GM12892 (cell line): ENCODE measurements at places on chromosomes 7 and 10.
A peak's percentile ranks its signal among the peaks of the same experiment; 100 is the strongest.

DNA sequence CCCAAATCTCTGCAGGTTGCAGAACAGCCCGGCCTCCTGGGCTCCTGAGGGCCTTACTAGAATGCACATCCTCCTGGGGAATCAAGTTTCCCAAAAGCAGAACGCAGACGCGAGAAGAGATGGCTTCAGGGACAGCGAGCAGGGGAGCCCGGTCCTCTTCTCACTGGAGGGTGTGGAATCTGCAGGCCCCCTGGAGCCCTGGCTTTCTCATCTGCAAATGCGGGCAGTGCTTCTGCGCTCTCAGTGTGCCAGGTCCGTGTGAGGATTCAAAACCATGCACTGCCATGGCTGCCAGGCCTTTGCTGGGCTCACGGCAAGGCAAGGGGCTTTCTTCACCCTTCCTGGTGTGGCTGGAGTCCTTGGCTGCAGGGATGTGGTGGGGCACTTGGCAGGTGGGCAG lies 330.9 kb upstream of the MKI67 start:
- no peak for DNase-seq

DNA sequence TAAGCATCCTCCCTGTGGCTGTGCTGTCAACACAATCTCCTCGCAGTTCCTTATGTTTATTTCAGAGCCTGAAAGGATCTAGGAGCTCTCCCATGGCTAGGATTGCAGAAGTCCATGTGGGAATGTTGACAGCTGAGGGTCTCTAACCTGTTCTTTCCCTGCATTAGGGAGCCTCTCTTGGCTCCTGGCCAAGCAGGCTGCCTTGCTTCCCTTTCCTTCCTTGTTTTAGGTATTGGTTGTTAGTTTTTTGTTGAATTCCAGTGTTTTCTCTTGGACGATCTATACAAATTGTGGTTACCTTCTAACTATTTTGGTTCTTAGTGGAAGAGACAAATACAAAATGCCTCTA lies 171.8 kb downstream of the MLLT10 start:
- no peak for DNase-seq

GRCh38 chr10:70753026-70753663 lies 32.0 kb downstream of the TBATA start:
- DNase-seq: no peak

DNA sequence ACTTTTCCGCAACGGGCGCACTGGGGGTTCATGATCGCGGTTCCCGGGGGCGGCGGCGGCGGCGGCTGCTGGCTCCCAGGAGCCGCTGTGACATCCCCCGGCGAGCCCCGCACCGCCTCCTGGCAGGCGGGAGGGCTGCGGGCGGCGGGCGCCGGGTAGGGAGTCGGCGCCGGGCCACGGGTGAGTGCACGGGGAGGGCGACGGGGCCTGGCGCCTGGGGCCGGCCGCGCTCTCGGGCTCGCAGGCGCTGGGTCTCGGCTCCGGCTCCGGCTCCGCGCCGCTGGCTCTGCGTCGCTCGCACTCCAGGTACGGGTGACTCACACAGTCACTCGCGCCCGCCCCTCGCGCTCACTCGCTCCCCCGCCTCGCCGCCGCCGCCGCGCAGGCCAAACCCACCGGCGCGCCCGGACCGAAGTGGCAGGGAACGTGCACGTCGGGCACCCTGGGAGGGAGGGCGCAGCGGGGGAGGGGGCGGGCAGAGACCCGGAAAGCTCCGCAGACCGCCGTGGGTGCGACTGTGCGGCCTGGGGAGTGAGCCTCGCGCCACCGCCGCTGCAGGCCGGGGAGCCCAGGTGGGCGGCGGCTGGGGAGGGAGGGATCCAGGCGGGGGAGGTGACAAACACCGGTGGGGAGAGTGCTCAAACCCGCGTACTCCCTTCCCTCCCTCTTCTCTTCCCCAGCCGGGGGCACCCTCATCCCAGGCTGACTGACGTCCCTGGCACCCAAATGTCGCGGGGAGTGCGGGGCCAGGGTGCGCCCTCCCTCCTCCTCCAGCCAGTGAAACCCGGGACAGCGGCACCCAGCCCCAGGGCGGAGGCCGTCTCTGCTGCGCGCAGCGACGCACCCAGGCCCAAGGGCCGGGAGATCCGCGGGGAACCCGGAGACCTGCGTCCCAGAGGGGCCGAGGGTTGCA lies 276.9 kb upstream of the NEBL start:
- peak; percentile 27 for DNase-seq

- no peak for DNase-seq
Observed at GRCh38 chr10:131199646-131200045, 111.9 kb downstream of the TCERG1L start.

GRCh38 chr10:11207560-11207844 lies 189.8 kb downstream of the CELF2 start:
- no peak for DNase-seq

DNA sequence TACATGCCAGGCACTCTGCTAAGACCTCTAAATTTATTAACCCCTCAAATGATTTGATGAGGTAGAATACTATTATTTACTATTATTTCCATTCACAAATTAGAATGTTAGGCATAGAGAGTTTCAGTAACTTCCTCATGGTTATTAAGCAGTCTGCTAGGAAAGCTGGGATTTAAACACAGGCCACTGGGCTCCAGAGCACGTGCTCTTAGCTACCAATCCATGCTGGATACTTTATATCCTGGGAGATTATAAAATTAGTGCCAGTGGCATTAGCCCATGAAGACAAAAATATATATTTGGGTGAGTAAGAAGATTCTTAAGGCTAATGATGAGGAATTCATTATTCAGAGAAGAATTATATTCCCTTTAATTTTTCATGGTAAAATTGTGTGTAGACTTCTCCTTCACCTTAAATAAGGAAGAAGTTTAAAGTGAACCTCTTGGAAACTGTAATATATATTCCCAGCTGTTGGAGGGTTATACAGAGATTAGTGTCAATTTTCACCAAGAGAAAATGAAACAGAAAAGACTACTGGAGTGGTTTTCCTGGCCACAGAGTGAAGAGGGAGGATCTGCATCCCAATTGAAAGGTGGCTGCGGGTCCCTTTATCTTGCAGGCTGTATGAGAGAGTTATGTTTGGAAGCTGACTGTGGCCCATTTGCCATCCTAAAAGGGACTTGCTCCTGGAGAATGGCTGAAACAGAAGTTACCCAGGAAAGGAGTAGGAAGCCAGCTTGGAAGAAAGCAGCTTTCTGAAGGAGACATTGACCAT lies 334.3 kb upstream of the TEX47 start:
- DNase-seq: no peak

DNA sequence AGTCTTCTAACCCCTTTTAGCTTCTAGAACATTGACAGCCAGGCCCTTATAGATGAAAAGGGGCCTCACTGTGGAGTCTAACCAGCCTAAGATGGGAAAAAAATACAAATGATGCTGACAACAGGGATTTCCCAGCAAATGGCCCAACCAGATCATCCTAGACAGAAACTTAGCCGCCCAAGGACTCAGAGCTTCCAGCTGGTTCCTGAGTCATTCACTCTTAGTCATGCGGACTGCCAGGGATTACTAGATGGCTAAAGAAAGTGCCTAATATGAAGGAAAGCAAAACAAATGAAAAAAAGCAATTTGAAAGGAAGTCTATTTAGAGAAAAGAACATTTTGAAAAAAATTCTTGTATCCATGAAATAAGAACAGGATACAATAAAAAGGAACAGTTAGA lies 23.7 kb downstream of the TSPAN14 start:
- DNase-seq: no peak

- no peak for DNase-seq
Observed at GRCh38 chr7:26363465-26363864, 71.8 kb downstream of the SNX10 start.

DNA sequence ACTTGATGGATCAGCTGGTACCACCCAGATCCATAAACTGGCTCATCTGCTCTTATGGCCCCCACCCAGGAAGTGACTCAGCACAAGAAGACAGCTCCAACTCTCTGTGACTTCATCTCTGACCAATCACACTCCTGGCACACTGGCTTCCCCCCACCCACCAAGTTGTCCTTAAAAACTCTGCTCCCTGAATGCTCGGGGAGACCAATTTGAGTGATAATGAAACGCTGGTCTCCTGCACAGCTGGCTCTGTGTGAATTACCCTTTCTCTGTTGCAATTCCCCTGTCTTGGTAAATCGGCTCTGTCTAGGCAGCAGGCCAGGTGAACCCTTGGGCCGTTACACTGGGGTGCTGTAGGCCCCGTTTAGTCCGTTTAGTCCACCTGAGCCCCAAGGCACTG lies 23.4 kb upstream of the BNIP3 start:
- DNase-seq: no peak

DNA sequence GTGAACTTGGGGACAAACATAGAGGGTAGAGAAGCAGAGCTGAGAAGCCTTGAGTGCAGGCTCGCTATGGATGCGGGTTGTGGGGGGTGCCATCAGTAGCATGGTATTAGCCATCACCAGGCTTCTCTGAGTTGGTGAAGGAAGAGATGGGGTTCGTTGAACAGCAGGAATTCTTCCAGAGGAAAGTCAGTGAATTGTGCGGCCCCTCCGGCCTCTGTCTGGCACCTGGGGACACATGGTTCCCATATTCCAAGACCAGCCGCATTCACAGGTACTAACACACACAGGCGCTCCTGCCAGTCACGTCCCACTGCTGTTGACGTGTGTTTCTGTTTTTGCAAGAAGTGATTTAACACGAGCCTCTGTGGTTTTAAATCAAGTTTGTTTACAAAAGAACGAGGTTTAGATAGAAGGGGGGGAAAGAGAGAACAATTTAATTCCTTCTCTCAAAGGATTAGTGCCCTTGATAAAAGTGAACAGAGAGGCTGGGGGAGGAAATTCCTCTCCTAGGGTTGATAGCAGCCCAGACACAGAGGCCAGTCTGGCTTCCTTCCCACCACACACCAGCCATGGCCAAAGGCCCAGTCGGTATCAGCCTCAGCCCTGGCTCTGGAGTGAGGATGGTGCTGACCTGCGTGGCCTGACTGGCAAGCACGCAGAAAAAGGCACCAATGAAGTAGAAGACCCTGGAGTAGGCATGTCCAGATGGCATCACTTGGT lies 252.6 kb upstream of the IGFBP3 start:
- no peak for DNase-seq

GRCh38 chr7:150924369-150924781 lies 53.7 kb downstream of the KCNH2 start:
- no peak for DNase-seq

DNA sequence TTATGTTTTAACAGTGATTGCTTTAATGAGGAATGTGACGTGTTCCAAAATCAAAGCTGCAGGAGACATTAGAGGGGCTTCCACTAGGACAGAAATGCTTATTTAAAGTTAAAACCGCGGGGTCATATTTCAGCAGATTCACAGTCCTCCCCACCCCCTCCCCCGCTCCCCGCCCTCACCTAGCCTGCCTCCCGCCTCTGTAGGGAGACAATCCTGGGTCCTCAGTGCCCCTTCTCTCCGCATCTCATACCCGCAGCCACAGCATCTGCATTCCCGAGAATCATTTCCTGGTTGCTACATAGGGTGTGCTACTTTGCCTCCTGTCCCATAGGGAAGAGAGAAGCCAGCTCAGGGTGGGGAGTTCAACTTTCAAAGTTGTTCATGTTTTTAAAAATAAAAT lies 3.1 kb upstream of the DRGX start:
- DNase-seq: no peak

- DNase-seq: no peak
Observed at GRCh38 chr10:132384618-132385388, 12.2 kb upstream of the PWWP2B start.

GRCh38 chr7:101099969-101100781 lies 14.9 kb downstream of the TRIM56 start:
- DNase-seq: no peak

GRCh38 chr7:137578541-137578940 lies 235.0 kb upstream of the PTN start:
- no peak for DNase-seq

DNA sequence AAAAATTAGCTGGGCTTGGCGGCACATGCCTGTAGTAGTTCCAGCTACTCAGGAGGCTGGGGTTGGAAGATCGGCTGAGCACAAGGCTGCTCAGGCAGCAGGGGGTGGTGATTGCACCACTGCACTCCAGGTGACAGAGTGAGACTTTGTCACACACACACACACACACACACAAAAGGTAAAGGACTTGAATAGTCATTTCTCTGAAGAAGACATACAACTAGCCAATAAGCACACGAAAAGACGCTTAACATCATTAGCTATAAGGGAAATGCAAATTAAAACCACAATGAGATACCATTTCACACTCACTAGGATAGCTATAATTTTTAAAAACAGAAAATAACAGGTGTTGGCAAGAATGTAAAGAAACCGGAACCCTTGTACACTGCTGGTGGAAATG lies 48.6 kb downstream of the HIP1 start:
- no peak for DNase-seq

- no peak for DNase-seq
Observed at GRCh38 chr7:128172151-128172550, 68.9 kb upstream of the LEP start.

DNA sequence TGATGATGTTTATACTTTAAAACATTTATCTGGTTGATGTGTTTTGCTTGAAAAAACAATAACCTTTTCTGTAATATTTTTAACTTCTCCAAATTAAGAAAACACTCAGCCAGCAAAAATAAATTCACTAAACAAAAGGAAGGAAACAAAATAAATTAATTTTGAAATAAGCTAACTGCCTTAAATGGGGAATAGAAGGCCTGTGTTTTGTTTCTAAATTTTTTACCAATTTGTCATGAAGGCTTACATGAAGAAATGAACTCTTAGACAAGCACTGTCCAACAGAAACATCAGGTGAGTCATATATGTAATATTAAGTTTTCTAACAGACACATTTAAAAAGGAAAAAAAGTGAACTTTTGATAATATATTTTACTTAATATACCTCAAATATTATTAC lies 68.5 kb downstream of the LRRN3 start:
- DNase-seq: no peak

GRCh38 chr10:61902445-61903220 lies 1.1 kb downstream of the ARID5B start:
- no peak for DNase-seq

DNA sequence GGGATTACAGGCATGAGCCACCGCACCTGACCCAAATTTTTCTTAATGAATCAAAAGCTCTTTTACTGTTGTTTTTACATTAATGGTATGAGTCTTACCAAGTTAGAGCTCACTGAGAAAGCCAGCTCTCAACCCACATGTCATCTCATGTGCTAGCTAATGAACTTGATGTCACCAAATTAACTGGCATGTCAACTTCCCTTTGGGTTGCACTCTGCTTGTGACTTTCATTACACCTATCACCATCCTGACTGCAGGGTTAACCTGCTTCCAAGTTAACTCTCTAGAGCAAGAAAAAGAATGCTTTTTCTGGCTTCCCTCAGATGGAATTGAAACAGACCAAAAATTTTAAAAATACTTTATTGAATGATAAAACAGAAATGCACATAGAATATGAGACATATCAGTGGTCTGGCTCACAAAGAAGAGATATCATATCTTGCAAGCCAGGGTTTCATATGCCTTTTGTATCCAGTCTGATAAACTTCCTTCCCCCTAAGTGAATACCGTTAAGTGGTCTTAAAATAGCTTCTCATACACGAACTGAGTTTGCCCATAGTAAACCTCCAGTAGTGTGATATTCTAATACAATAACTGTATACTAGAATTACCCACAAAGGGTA lies 42.9 kb upstream of the TRIM24 start:
- DNase-seq: no peak

DNA sequence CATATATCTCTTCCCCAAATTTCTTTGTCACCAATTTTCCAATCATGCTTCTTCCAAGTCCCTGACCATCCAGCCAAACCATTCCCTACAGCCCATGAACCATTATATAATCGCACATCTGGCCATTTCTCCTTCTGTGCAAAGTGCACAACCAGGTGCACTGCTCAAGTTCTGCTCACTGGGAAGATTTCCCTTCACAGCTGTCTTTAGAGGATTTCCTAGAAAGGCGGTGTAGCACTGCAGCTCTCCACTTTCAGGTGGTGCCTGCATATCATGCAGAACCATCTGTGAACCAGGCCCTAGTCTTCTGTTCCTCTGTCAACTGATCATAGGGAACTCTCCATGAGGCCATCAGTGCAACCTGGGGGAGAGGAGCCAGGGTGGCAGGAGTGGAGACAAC lies 95.0 kb upstream of the CABCOCO1 start:
- no peak for DNase-seq
